ENCODE measurements at places on chromosomes 6 and 20. TPM values are rescaled to one million over a fixed set of nuclear protein-coding genes. Genes with fewer than 3 reads are reported as not detected.

Gene THBD
- polyA plus RNA-seq, result 5.3 TPM

Gene CAPN11
- polyA plus RNA-seq, result 0.24 TPM

Gene ATP9A
- polyA plus RNA-seq, result 61.4 TPM

Gene PTPN1
- polyA plus RNA-seq, result 31.1 TPM

Gene HLA-DMB
- 74.3 TPM for polyA plus RNA-seq
